ENCODE measurements at places on chromosomes 6 and 20.
A peak's percentile ranks its signal among the peaks of the same experiment; 100 is the strongest.

GRCh38 chr6:160173806-160174527, 52.4 kb downstream of the SLC22A1 start:
- no peak for DNase-seq

GRCh38 chr6:91352878-91353277, 766.0 kb upstream of the MAP3K7 start:
- DNase-seq: no peak

DNA sequence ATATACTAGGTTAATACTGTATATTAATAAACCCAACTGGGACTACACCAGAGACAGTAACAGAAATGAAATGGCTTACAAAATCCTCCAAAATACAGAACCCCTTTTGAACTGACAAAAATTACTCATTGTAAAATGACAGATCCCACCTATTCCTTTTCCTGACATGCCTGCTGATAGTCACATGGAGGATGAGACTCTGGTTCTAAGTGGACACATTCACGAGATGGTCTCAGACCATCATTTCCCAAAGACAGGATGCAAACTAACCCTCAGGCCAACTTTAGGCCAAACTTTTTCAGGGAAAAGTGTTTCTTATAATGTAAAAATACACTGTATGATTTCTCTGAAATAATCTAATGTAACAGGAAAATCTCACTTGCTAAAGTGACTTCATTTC, 22.5 kb downstream of the TBC1D7 start:
- no peak for DNase-seq

- DNase-seq: peak; percentile 76
Observed at GRCh38 chr6:155327326-155328073, 13.2 kb upstream of the TFB1M start.

- DNase-seq: peak; percentile 42
Observed at GRCh38 chr20:52083627-52084232, 107.8 kb downstream of the ZFP64 start.

GRCh38 chr20:41027872-41028358, 707 bp upstream of the TOP1 start:
- DNase-seq: no peak

DNA sequence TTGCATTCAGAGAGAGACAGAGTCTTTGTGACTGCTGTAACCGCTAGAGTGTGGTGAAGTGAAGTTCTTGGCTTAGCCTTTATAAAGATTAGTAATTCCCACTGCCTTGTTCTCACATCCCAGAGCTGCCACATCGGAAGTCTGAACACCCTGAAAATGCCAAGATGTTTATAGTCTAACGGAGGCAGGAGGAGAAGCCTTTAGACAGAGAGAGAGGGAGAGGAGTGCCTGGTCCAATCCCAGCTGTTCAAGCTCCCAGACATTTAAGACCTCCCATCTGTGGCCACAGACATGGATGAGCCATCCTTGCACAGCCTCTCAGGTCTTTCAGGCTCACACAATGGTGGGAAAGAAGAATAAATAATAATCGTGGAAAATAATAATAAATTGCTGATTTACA, 1422.8 kb upstream of the EYS start:
- no peak for DNase-seq

GRCh38 chr20:13786143-13786828, 1.5 kb downstream of the NDUFAF5 start:
- DNase-seq: no peak

- DNase-seq: no peak
Observed at GRCh38 chr6:83309344-83309743, 116.2 kb downstream of the RWDD2A start.

GRCh38 chr6:15769511-15770018, 106.7 kb upstream of the DTNBP1 start:
- no peak for DNase-seq

DNA sequence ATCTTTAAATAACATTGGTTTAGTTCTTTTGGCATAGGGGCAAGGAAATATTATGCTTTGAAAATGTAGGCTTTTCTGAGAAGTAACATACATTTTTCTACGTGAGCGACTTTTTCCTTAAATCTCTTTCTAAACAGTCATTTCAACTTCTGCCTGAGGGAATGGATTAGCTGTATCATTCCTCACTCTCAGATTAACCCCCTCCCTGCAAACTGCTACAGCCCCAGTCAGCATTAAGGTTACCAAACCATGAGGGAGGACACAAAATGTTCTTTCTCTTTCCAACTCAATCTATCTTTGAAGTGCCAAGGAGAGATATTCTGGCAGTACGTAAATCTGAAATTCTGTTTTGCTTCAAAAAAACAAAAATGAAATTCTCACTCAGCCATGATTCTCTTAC, 231.3 kb upstream of the FLRT3 start:
- no peak for DNase-seq
